Bronchial smooth muscle cell (primary cell): ENCODE measurements at places on chromosomes 3 and 15. TPM values are rescaled to one million over a fixed set of nuclear protein-coding genes. Genes with fewer than 3 reads are reported as not detected.

The TXNRD3 gene
- 14.7 and 15.0 TPM in 2 replicates for total RNA-seq

The GOLGA8S gene
- total RNA-seq = under 0.01 and 0.09 TPM in 2 replicates

The EEF1AKMT4 gene
- total RNA-seq = 1.1 and 1.5 TPM in 2 replicates

The GOLGA8J gene
- 0.09 TPM in 1 of 2 replicates, not detected in the other for total RNA-seq

The SERPINI2 gene
- not detected in 2 replicates for total RNA-seq

The ADGRG7 gene
- total RNA-seq = not detected in 2 replicates

The SNURF gene
- total RNA-seq = 87.3 and 257 TPM in 2 replicates

The POPDC2 gene
- total RNA-seq = under 0.01 and 0.26 TPM in 2 replicates

The PROK2 gene
- not detected in 2 replicates for total RNA-seq

The GOLGA8T gene
- under 0.01 and 0.17 TPM in 2 replicates for total RNA-seq

The SLC15A2 gene
- total RNA-seq = under 0.01 and 0.43 TPM in 2 replicates

The MESP2 gene
- 0.52 and 1.9 TPM in 2 replicates for total RNA-seq

The IQCF5 gene
- not detected in 2 replicates for total RNA-seq

The POLR2M gene
- 94.6 and 160 TPM in 2 replicates for total RNA-seq

The FAM219B gene
- 25.5 and 30.3 TPM in 2 replicates for total RNA-seq

The UCN2 gene
- total RNA-seq = 0.32 and 0.34 TPM in 2 replicates

The SYNM gene
- total RNA-seq = 2.2 and 2.5 TPM in 2 replicates

The CASR gene
- not detected in 2 replicates for total RNA-seq

The ADCY5 gene
- total RNA-seq = 0.16 and 1.2 TPM in 2 replicates

The AHSG gene
- not detected in 2 replicates for total RNA-seq

The GOLGA6L22 gene
- total RNA-seq = under 0.01 TPM in 1 of 2 replicates, not detected in the other

The HDC gene
- not detected in 2 replicates for total RNA-seq

The TIPIN gene
- 9.9 and 10.0 TPM in 2 replicates for total RNA-seq

The SCAANT1 gene
- not detected in 2 replicates for total RNA-seq

The UBE2E2 gene
- 20.4 and 25.8 TPM in 2 replicates for total RNA-seq

The ANO10 gene
- total RNA-seq = 43.7 and 46.1 TPM in 2 replicates

The ACAD9 gene
- 30.7 and 36.7 TPM in 2 replicates for total RNA-seq

The GOLGA6D gene
- total RNA-seq = under 0.01 TPM in 1 of 2 replicates, not detected in the other

The GHSR gene
- total RNA-seq = not detected in 2 replicates

The CRABP1 gene
- not detected in 2 replicates for total RNA-seq

The C3orf20 gene
- not detected in 2 replicates for total RNA-seq

The TRIM59 gene
- 5.8 and 16.1 TPM in 2 replicates for total RNA-seq

The COX5A gene
- 28.9 and 30.6 TPM in 2 replicates for total RNA-seq

The GATA2 gene
- total RNA-seq = 4.7 and 7.6 TPM in 2 replicates

The NMB gene
- total RNA-seq = 1.3 and 2.4 TPM in 2 replicates

The DAZL gene
- total RNA-seq = not detected in 2 replicates

The RAB6B gene
- 0.16 and 0.52 TPM in 2 replicates for total RNA-seq

The AP3B2 gene
- 0.79 and 1.0 TPM in 2 replicates for total RNA-seq

The GPR149 gene
- total RNA-seq = not detected in 2 replicates

The PROS1 gene
- 17.9 and 18.1 TPM in 2 replicates for total RNA-seq

The ZNF774 gene
- total RNA-seq = 0.86 and 1.7 TPM in 2 replicates

The XCR1 gene
- under 0.01 TPM in 1 of 2 replicates, not detected in the other for total RNA-seq

The SLTM gene
- 58.8 and 61.2 TPM in 2 replicates for total RNA-seq

The CLDN1 gene
- under 0.01 and 0.17 TPM in 2 replicates for total RNA-seq

The FRMD5 gene
- 3.2 and 9.3 TPM in 2 replicates for total RNA-seq

The PLSCR4 gene
- 13.8 and 25.5 TPM in 2 replicates for total RNA-seq

The P2RY1 gene
- total RNA-seq = 0.26 and 2.5 TPM in 2 replicates

The LIPC gene
- total RNA-seq = 0.32 and 4.0 TPM in 2 replicates

The SOX14 gene
- not detected in 2 replicates for total RNA-seq

The FAH gene
- total RNA-seq = 57.2 and 66.1 TPM in 2 replicates
